ENCODE measurements at places on chromosomes 2 and 18.

- DNase-seq = no peak
Measured at GRCh38 chr2:67313536-67313935, 83.6 kb upstream of the ETAA1 start.

DNA sequence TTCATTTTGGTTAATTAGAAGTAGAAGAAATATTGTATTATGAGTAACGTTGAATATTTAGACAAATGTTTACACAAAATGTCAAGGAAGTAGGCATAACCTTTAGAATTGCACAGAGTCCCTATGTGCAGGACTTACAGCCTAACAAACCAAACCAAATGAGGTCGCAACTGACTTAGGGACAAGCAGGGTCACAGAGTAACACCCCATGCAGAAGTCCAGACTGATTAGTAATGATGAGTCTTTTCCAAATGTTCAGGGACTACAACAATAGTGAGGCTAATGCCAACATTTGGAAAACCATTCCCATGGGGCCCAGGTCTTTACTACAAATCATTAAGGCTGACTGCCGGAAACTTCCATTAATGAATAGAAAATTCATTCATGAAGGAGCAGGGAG lies 452.5 kb upstream of the CHAC2 start:
- peak; percentile 21 for DNase-seq

- DNase-seq = no peak
Measured at GRCh38 chr2:234827096-234827860, 124.5 kb upstream of the SH3BP4 start.

DNA sequence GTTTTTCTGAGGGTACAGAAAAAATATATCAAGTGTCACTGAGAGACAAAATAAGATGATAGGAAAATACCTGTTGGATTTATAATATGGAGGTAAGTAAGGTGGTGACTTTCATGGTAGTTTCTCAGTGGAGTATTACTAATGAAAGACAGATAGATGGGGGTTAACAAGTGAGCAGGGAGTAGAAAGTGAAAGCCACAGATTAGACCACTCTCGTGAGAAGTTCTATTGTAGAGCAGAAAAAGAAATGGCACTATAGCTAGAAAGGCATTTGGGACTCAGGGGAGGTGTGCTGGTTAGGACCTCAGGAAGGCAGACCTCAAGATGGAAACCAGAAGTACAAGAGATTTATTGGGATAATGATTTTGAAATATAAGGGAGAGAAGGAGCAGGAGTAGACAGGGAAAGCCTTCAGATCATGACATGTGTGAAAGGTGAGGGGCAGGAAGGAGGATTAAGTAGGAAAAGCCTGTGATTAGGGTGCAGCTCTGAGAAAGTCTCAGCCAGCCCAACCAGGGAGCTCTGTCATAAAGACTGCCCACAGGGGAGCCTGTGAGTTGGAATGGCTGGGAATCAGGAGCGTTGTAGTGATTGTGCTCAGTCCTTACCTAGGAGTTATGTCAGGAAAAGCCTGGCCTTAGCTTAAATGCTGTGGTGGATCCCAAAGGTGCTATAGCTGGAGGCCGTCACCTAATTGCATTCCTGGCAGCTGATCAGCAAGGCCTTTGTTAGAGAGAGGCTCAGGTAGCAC lies 198.1 kb downstream of the IKZF2 start:
- DNase-seq = no peak

DNA sequence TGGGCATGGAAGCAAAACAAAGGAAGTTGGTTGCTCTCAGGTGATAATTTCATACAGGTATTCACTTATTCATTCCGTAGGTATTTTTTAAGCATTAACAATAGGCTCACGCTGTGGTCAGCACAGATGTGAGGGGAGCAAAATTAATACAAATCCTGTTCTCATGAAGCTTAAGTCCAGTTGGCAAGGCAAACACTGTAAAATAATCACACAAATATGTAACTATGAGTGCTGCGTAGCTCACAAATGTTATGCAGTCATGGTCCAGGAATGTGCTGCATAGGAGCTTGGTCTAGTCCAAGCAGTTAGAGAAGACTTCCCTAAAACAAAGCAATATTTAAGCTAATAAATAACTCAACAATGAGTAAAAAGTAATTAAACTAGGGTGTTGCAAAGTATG lies 23.9 kb downstream of the SP5 start:
- DNase-seq = peak; percentile 90

- DNase-seq = no peak
Measured at GRCh38 chr18:75107196-75107930, 101.6 kb downstream of the PTGR3 start.

DNA sequence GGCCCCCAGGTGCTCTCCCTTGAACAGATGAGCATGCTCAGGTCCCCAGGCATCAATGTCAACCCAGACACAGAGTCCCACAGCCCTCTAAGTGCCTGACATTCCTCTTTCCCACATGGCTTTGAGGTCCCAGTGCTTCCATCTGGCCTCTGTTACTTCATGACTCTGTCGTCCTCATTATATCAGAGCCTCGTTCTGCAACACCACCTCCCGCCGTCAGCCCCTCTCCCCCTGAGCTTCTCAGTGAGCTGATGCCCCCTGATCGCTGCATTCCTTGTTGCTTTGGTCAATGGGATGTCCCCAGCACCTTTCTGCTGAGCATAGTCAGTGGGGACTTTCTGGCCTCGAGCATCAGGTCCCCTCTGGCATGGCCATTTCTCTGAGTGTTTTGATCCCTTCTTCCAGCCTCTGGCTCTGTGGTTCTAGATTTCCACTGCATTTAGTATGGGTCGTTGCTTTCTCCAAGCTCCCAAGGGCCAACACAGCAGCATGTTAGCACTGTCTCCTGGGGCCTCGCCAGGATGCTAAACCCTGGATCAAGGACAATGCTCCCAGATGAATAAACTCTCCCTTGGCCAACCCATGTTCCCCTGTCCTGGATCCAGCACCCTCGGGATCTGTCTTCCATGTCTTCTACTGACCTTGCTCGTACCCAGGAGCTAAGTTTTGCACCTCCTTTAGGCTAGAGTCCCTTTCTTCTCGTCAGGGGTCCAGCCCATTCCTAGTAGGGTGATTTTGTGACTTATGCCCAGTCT lies 143.2 kb upstream of the TWIST2 start:
- DNase-seq = no peak

DNA sequence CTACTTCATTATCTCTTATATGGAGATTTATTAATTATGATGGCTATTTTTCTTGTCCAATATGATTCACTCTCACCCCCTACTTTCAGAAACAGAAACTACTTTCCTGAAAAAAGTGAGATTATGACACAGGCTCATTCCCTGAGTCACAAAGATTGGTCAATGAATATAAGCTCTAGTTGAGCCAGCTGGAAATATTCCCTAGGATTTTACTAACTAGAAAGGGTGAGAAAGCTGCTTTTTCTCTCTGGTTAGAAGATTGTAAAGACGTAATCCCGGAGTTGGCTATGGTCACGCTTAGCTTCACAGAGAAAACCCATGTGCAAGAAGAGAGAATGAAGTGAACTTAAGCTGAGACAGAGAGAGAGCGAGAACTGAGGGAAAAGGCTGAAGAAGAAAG lies 223.7 kb upstream of the SMAD7 start:
- DNase-seq = peak; percentile 14

DNA sequence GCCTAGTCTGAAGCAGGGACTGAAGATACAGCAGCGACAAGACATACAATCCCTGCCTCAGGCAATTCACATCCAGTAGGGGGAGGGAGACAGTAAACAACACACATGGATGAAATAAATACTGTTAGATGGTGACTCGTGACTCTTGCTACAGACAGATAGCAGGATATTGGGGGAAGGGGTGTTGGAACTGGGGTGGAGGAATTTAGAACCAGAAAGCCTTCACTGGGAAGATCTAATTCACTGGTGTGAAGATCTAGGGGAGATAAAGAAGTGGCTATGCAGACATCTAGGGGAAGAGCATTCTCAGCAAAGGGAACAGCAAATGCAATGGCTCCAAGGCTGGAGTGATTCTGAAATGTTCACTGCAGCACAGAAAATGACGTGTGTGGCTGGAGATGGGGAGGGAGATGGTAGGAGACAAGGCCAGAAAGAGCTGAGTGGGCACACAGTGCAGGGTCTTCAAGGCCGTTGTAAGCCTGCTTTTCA lies 52.6 kb upstream of the TMEM163 start:
- peak; percentile 41 for DNase-seq

DNA sequence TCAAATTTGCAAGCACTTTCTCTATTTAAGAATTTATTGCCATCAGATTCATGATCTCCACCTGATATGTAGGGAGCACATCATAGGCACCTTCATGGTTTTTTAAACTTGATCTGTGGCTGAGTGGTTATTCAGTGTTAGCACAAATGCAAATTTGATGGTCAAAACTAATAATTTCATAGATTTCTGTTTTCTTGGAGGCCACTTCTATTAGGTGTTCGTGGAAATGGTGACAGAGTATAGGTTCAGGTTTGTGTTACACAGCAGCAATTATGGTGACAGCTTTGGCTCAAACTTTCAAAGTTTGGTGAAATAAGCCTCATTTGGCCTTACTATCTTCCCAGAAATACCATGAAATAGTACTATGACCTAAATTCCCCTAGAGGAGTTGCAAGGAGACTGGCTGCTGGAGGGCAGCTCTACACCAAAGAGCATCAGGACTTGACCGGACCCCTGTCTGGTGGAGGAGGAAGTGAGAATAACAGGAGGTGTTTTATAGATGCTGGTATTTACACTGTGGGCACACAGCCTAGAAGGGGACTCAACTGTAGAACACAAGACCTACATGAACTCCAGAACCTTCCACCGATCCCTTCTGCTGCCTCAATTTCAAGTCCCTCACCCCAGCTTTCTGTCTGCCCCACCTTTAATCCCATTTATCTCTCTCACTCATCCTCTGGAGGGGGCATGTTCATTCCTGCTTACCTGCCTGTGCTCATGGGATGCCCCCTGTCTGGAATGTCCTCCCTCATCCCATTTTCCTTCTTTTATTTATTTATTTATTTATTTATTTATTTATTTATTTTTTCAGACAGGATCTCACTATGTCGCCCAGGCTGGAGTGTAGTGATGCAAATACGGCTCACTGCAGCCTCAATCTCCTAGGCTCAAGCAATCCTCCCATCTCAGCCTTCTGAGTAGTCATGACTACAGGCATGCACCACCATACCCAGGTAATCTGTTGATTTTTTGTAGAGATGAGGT lies 132.9 kb upstream of the SIX2 start:
- no peak for DNase-seq

DNA sequence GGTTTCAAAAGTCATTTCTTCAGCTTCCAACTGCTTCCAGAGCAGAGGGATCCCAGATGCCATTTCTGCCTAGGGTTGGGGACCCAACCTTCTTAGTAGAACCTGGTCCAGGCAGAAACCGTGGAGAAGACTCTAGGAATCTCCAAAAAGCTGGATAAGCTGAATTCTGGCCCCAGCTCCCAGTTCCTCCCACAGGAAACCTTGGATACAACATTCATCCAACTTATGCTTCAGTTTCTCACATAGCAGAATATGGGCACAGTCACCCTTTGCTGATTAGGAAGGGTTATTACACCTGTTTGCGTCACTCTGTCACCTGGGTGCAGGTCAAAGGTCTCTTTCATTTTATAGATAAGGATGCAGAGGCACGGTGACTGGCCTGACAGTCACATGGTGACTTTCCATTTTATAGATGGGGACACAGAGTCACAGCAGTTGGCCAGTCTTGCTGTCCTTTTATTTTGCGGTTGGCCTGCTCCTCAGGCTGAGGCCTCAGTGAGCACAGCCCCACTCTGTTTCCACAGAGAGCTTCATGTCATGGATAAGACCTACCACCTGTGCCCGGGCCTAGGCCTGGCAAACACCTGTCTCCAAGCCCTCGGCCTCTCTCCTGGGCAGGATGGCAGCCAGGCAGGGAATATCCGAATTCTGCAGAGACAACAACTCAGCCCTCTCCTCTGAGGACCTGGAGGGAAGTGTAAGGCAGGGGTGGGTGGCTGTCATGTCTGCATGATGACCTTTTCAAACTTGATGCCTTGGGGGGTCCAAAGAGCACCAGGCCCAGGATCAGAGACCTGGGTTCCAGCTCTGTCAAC lies 148.8 kb downstream of the SMAD7 start:
- DNase-seq = no peak

DNA sequence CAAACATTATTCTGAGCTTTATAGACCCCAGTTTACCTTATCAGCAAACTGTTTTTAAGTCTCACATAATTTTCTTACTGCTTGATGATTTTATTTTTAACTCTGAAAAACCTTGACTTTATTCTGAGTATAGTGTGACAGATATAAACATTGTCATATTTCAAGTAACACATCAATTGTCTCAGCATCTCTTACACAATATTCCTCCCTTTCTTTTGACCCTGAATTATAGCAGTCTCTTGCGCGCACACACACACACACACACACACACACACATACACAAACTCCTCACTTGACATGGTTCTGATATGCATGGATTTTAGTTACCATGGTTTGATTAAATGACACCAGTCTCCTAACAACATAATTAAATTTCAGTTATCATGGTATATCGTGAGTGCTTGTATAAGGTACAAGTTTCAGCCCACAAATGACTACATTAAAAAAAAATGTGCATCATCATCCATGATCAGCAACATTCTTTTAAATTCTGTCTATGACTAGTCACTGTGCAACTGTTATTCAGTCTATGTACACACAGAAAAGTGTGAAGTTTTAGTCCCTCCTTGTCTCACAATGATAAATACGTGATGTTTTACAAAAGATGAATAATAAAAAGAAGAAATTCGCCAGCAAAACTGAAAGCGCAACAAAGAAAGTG lies 39.5 kb upstream of the TACR1 start:
- DNase-seq = peak; percentile 61

- DNase-seq = no peak
Measured at GRCh38 chr2:11492244-11492643, 26.3 kb upstream of the E2F6 start.

DNA sequence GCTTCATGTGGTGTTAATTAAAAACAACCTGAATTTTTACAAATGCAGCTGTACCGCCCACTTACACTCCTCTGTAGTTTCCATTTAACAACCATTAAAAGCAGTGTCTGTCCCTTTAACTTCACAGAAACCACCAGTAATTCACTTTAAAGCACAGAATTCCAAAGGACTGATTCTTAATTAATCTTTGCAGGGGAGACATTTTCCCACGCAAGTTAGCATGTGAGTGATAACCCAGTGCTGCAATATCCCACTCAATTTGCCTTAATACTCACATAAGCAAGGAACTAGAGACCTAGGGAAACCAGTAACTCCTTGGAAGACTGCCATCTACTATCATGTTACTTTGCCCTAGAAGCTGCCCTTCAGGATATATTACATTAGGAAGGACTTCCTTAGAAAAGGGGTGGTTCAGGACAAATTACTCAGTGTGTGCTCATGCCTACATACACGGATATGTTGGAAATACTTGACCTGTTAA lies 102.3 kb downstream of the OSR1 start:
- peak; percentile 87 for DNase-seq

DNA sequence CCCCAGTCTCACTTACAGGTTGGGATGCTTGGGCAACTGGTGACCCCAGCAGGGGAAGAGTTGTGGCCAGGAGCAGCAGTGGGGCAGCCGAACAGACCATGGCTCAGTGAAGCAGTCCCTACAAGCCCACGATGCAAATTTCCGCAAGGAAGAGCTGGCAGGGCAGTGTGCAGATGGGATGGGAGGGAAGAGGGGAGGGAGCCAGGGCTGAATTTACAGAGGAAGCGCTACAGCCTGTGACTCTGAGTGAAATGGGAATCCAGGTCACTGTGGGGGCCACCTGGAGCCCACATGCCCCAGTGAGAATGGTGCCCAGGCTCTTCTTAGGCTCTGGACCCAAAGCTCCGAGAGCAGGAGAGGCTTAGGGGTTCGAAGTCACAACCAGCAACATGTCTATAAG lies 27.0 kb upstream of the SELENOI start:
- no peak for DNase-seq

GRCh38 chr2:67846370-67847070 lies 216.3 kb downstream of the C1D start:
- peak; percentile 96 for DNase-seq

- DNase-seq = no peak
Measured at GRCh38 chr18:58565021-58565420, 63.9 kb downstream of the ALPK2 start.

- no peak for DNase-seq
Measured at GRCh38 chr18:34834897-34835296, 124.8 kb downstream of the DTNA start.
